ENCODE measurements at places on chromosomes 1 and 21.

- DNase-seq: no peak
These were observed 664.6 kb upstream of the ADAMTS5 start for GRCh38 chr21:27631471-27631870.

- no peak for DNase-seq
These were observed 122.2 kb downstream of the RUNX1 start for GRCh38 chr21:34926803-34927467.

GRCh38 chr1:182869241-182869666 lies 30.1 kb downstream of the DHX9 start:
- no peak for DNase-seq

DNA sequence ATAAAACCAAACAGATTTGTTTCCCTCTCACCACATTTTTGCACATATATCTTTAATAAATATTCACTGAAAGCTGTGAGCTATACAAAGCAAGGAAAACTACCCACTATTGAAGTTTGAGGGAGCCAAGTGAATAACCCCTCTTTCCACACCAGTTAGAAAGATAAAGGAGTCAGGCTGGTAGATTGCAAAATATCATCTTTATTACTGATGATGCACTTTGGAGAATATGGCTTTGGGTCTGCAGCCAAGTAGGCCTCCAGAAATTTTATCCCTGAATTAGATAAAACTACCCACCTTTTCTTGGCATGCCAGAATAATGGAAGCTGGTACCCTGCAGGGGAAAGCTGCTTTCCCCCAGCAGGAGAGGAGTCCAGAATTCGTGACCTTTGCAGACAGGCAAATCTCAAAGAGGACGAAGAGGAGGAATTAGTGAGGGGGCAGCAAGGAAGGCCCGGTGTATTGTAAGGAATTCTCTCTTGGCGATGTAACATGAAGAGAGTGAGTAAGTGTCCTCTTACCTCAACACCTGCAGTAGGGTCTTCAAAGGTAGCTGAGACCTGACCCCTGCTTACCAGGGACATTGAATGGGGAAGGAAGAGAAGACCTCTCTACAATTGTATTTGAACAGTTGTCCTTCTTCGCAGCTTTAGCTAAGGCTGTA lies 84.7 kb downstream of the LRRC8D start:
- no peak for DNase-seq

DNA sequence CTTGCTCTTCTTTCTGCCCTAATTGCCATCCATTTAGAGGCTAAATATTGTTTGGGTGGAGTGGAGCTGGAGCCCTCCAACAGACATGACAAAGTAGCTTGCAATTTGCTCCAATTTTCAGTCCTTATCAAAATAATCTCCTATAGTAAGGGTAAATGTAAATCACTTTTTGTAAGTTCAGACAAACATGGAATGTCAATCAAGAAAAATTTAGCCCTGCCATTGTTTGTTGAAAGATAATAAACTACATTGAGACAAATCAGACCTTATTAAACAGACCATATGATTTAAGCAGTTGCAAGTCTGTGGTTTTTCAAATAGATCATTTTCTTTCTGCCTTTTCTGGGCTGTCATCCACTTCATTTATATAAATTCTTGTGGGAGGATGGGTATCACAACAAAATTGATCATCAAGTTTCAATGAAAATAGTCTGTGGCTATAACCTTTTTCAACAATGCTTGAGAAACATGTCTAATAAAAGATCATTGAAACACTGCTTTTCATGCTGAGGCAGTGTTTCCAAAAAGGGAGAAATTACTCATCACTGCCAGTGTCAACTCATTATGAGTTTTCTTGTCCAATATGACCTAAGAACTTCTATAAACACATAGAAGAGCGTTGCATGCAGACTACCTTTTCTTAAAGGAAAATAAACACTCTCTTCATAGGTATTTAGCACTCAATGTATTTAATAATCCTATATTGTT lies 1152.0 kb upstream of the B3GALT2 start:
- no peak for DNase-seq

DNA sequence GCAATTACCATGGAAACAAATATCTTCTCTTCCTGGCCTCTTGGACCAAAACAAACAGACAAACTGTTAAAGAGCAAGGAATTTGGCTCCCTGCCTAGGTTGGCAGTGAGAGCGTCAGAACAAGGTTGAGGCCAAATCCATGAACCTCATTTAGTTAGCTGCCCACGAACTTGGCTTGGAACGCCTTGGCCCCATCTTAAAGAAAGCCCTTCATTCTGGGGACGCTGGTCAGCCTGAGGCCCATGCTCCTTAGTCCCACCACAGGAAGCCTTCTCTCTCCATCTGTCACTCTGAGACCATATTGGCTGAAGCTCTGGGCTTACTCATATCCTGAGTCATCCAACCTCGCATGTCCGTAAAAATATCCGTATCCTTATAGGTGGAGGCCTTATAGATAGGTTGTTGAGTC lies 62.4 kb upstream of the DIRAS3 start:
- peak; percentile 26 for DNase-seq

- DNase-seq: no peak
These were observed 7.5 kb upstream of the PLCH2 start for GRCh38 chr1:2468540-2468939.

DNA sequence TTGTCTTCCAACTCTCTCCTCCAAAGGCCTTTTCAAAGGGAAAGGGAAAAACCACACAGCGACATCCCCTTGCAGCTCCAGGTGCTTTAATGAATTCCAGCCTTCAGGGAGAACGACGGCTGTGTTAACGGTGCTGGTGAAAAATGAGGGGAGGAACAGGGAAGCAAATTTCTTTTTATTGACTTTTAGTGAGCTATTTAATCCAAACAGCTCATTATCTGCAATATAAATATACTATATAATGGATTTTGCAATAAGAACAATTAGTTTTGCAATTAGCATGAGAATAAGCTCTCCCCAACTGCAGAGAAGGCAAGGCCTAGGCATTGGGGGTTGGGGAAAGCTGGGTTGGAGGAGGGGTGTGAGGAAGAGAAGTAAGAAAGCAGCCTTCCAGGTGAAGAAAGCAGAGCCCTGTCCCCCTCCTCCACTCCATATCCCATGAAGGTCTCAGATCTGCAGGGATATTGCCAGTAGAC lies 159.0 kb upstream of the ZC3H12A start:
- no peak for DNase-seq

DNA sequence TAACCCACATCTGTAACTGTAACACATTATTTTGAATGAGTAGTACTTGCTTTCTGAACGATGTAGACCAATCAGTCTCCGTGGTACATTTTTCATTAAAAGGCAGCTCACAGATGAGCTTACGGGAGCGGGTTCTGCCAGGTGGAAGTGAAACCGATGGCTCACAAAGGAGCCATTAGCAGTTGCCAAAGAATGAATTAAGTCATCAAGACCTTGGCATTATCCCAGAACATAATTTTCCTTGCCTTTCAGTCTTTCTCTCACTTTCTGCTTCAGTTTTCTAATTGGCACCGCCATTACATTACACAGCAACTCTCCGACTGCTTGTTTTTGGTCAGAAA lies 33.5 kb upstream of the UTS2 start:
- no peak for DNase-seq

Measured in left ventricle myocardium inferior (tissue), 1 donor.